Fibroblast of the conjunctiva (primary cell): ENCODE measurements at places on chromosomes 7 and 10.

DNA sequence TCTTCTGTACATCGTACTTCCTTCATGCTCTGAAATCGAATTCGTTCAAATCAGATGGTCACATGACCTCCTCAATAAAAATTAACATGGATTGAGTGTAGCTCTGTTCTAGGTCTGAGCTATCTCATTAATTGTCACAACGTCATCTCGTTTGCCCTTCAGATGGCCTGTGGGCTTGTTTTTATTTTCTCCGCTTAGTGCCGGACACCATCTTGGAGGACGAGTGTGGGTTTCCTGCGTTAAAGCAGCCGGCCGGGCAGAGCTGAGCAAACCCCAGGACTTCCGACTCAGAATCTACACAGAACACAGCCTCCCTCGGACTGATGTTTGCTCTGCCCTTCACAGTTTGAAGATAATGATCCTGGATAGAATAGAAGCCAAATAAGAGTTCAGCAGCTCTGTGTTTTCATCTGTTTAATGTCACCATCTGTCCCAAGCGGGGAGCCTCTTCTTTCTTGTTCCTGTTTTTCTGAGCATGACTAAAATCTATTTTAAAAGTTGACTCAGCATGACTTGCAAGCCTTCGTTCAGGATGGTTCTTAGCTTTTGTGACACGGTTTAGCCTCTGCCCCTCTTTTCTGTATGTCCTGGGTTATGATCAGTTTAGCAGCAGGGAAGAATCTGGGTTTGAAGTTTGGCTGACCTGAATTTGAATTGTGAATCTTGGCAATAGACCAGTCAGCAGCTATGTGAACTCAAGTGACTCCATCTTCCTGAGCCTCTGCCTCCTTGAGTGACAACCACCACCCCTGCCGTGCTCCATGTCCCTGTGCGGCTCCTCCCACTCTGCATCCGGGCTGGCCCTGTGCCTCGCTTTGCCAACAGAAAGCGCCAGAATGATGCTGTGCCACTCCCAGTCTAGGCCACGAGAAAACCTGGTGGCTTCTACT lies 30.6 kb upstream of the GALNTL5 start:
- DNase-seq, result no peak

- DNase-seq, result no peak
These were observed 72.0 kb downstream of the VWA2 start for GRCh38 chr10:114311023-114311422.

DNA sequence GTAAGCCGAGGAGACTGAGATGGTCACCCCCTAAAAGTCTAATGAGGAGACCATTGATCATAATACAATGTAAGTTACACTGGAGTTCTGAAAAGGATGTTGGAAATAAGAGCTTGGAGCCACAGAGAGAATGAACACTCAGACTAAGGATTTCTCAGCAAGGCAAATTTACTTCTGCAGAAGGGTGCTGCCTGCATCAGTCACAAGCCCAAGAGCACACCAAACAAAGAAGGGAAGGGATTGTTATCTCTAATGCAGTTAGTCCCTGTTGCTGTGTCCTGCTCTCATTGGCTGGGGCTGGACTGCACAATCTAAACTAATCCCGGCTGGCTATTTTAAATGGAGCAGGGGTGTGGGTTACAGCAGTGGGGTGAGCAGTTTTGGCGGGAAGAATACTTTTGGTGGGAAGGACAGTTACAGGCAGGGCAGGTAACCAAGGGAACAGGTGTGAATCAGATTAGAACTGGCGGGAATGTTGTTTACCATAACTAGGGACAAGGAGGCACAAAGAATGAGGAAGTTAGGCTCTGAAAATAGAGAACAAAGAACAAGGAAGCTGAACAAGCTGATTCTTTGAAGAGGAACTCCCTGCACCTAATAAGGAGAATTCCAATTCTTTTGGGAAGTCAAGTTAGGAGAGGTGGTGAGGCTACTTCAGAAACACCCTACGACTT lies 30.3 kb upstream of the TRIM24 start:
- no peak for DNase-seq

- DNase-seq, result no peak
These were observed 81.8 kb downstream of the ADRA2A start for GRCh38 chr10:111158595-111158994.

DNA sequence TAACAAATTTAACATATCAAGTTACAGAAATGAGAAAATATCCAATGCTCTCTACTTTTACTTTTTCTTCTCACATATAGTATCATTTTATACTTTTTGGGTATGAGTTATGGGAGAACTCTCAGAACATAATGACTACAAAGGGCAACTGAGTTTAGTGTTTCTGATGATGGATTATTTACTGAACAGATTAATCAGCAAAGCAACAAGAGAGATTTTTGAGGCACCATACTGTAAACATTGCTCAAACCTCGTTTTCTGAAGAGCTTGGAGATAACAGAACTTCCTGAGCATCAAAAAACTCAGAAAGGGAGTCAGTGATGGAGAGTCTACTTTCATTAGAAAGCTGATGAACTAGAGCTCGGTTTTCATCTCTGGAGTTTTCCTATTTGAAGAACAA lies 84.8 kb upstream of the GSDME start:
- DNase-seq, result no peak
